PC-3 (cell line): ENCODE measurements at places on chromosomes 1 and 21. TPM values are rescaled to one million over a fixed set of nuclear protein-coding genes. Genes with fewer than 3 reads are reported as not detected.

ATPAF1 gene
- total RNA-seq, result 68.3 and 83.7 TPM in 2 replicates

DNA sequence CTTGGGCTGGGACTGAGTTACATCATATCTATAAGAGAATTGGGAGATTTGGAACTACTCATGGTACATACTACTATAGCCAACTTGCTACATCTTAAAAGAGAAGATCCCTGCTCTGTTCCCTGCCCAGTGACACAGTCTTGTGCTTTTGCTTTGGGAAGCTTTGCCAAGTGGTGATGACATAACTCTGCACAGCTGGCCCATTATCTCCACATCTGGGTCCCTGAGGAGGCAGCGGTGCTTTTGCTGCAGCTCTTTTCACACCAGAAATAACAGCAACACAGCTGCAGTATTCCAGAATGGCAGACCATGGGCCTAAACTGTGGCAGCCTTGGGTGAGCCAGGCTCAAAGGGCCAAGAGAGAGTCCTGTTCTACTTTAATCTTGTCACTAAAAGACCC, 296.0 kb downstream of the HHAT start:
- no peaks in the 10 kb centered on the region for H3K4me1 ChIP-seq
- no peak for DNase-seq
- H3K4me3 ChIP-seq, result no peak overlapping the region
- no peaks in the 10 kb centered on the region for H3K36me3 ChIP-seq
- H3K27me3 ChIP-seq, result peaks cover 28% of the 10 kb centered on the region; the same call in 1 of the 2 replicates

USH2A gene
- total RNA-seq, result not detected in 2 replicates

DNA sequence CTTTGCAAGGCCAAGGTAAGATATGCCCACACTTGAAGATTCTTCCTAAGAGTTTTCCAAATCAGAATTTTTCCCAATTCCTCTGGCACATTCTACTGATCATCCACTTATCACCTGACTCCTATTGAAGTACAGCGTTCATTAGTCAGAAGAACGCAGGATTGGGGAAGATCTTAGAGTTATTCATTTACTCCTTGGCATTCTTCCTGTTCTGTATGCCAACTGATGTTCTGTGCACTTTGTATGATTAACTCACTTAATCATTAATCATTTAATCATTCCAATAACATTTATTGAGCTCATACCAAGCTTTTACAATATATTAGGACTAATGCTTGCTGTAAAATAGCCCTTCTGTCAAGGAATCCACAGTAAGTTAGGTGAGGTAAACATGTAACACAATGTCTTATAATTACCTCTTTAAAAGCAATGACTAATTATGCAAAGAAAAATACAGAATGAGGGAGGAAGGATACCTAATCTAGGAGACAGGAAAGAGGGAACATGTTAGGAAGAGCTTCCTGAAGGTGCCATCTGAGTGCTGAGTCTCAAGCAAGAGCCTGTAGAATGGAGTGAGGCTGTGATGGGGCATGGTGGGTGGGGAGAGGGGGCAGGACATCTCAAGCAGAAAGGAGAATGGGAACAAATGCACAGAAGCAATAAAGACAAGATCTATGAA, 71.1 kb upstream of the DPT start:
- H3K27me3 ChIP-seq, result no peaks in the 10 kb centered on the region
- H3K4me3 ChIP-seq, result no peak overlapping the region
- H3K27ac ChIP-seq, result no peak overlapping the region
- no peaks in the 10 kb centered on the region for H3K36me3 ChIP-seq
- DNase-seq, result no peak
- H3K4me1 ChIP-seq, result peaks cover 9% of the 10 kb centered on the region; the same call in 1 of the 2 replicates

GRCh38 chr1:244047621-244048255, 3.3 kb upstream of the ZBTB18 start:
- no peaks in the 10 kb centered on the region for H3K36me3 ChIP-seq
- H3K27ac ChIP-seq, result peak overlapping the region; percentile 62

DNA sequence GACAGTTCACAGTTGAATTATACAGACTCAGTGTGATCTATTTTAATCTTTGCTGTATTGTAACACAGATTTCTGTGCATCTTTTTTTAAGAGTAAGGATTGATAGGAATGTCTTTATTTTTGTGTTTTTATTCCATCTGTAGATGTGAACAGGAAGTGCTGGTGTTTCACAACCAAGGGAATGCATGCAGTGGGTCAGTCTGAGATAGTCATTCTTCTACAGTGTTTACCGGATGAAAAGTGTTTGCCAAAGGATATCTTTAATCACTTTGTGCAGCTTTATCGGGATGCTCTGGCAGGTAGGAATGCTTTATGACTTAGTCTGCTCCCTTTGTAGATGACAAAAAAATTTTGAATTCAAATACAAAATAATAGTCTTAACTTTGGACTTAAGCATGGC, 84.5 kb downstream of the CC2D1B start:
- no peak overlapping the region for H3K27ac ChIP-seq
- H3K4me1 ChIP-seq, result no peaks in the 10 kb centered on the region
- H3K4me3 ChIP-seq, result no peak overlapping the region
- no peaks in the 10 kb centered on the region for H3K27me3 ChIP-seq
